Activated T-helper 2 cell treated with anti-CD3 and anti-CD28 coated beads, Interferon-gamma antibody, Interleukin-2, Interleukin-4, amounts not matched to agents 10 μg/mL and 5 μg/mL and 100 μg/mL, durations not matched to agents 14 hours and 24 hours and 36 hours (primary cell): ENCODE measurements at places on chromosomes 7 and 10. TPM values are rescaled to one million over a fixed set of nuclear protein-coding genes. Genes with fewer than 3 reads are reported as not detected.

MYL10 gene
- total RNA-seq, result not detected in 2 replicates

IL2RA gene
- total RNA-seq, result 1,777 and 1,808 TPM in 2 replicates

DNA sequence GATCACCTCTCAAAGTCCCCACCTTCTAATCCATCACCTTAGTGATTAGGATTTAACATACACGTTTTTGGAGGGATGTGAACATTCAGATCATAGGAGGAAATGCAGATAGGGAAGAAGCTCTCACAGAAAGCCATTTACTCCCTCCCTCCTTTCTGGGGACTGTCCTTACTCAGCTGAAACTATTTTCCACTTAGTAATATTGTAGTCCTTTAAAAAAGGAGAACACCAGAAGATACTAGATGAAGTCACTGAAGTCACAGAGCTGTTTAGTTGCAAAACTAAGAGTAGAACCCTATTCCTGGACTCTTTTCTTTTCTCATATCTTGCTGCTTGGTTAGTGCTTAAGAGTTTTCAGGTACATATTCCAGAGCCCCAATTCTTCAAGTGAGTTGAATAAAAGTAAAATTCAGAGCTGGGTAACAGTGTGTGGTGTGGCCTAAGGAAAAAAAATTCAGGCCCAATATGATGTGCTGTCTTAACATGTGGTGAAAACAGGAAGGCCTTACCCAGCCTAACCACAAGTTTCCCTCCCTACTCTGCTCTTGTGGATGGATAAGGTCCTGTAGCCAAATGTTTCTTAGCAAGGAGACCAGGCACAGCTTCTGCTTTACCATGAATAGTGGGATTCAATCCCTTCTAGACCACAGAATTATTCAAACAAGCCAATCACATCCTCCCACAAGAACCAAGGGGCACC, 135.7 kb downstream of the INHBA start:
- DNase-seq, result no peak

GIMAP2 gene
- total RNA-seq, result 29.3 and 30.5 TPM in 2 replicates

GRCh38 chr10:112446055-112446854, 459 bp downstream of the ZDHHC6 start:
- DNase-seq, result no peak

DNA sequence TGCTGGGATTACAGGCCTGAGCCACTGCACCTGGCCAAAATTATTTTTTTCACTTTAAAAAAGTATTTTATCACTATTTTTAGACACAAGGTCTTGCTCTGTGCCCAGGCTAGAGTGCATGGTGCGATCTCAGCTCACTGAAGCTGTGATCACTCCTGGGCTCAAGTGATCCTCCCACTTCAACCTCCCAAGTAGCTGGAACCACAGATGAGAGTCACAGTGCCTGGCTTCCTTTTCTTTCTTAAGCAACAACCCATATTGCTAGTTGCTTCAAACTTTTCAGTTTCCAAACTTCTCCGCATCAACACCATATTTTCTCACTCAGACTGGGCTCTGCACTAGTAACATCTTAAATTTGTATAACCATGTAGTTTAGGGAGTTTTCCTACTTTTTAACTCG, 9.5 kb upstream of the SMC3 start:
- DNase-seq, result no peak

GRCh38 chr10:61655335-61655851, 7.3 kb upstream of the CABCOCO1 start:
- DNase-seq, result no peak

C10orf67 gene
- not detected in 2 replicates for total RNA-seq

DNA sequence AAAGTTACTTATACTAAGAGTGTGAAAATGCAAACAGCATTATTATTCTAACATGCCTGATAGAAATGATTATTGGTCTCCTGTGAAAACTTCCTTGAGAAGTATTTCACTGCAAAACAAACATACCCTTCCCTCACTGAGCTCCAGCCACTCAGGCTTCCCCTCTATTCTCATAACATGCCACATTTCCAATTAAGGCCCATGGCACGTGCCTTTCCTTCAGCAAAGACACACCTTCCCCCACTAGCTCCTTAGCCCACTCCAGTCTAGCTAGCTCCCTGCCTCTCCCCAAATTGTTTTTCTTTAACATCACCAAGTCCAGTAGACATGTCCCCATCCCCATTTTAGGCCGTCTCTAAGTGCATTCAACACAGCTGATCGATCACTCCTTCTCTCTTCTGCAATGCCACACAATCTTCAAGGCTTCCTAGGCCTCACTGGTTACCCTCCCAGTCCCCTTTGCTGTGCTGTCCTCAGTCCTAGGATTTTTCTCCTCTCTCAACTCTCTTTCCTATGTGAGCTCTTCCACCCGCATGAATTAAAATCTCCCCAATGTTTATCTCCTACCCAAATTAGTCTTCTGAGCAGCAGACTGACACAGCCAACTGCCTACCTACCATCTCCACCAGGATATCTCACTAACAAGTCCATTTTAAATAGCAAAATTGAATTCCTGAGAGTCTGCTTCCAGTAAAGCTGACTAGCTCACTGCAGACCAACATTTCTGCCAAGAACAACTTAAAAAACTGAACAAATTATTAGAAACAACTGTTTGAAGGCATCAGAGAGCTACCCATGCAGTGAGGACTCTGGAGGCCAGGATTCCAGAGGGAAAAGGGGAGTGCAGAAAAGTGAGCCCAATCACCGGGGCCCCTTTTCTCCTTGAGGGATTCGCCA, 11.9 kb downstream of the CYTH3 start:
- DNase-seq, result no peak

- DNase-seq, result no peak
These were observed at the start of gene MGAM2 for GRCh38 chr7:142111499-142111898. Gene MGAM2, plus strand, starts transcription at chr7:142111718. Its CDS starts 5,156 bp downstream, at chr7:142116874.

DNA sequence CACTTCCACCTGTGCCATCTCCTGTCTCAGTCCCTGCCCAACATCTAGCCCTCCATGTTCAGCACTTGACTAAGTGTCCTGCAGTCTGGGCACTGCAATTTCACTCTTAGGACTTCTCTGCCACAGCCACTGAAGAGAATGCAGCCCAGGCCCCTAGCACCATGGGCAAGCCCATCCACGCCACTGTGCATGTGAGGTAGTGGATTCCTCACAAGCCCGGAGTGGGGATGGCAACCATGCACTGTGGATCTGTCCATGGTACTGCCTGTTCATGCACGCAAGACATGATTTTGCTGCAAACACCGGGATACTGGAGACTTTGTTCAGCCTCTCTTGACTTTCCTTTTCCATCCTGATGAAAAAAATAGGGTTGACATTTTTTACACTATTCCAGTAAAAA, 12.3 kb downstream of the DDC start:
- DNase-seq, result no peak

DNA sequence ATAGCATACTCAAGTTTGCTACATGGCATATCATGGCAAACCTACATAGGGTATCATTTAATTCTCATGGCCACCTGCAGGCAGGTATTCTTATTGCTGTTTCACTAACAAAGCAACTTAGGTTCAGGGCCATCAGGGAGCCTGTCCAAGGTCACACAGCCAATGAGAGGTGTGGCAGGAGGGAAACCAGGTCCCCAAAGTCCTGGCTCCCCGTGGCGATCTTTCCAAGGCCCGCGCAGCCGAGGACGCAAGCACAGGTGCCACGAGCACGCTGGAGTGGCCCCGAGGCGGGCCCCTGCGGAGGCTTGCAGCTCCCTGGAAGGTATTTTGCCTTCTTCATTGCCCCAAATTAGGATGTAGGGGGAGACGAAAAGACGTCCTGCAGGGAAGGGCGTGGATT, 20.8 kb downstream of the PRKAG2 start:
- DNase-seq, result no peak

DNA sequence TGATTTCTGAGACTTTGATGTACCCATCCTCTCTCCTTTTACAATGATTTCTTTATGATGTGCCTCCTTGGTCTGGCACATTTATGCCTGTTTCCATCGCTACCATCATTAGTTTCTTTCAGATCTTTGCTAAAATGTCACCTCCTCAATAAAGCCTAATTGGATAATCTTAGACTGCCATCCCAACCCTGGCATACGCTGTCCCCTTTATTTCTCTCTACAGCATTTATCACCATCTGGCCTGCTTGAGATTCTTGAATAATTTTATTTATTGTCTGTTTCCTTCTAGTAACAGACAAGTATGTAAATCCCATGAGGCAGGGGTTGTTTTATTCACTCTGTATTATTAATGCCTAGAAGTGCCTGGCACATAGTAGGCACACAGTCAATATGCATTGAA, 6.7 kb upstream of the DNTT start:
- DNase-seq, result no peak

DNA sequence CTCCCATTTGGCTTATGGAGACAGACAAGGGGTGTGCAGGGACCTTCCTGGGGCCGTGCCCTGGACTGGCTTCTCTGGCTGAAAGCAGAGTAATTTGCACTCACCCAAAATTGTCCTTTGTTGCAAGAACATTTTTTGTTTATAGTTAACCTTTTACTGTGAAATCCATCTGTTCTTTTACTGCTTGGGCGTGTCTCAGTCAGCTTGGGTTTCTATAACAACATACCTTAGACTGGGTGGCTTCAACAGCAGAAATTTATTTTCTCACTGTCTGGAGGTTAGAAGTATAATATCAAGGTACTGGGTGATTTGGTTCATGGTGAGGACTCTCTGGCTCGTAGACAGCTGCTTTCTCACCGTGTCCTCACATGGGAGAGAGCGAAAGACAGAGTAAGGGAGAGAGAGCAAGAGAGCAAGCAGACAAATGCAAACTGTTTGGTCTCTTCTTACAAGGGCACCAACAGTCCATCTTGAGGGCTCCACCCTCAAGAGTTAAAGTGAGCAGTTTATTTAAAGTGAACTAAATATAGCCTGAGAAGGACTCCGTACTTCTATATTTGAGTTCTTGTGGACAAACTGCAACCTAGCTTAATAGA, 131.0 kb upstream of the NPY start:
- no peak for DNase-seq
